ENCODE measurements at places on chromosomes 6 and 20. TPM values are rescaled to one million over a fixed set of nuclear protein-coding genes. Genes with fewer than 3 reads are reported as not detected.

GRCh38 chr6:40077736-40078135, 143.5 kb upstream of the MOCS1 start:
- no peak for DNase-seq

DNA sequence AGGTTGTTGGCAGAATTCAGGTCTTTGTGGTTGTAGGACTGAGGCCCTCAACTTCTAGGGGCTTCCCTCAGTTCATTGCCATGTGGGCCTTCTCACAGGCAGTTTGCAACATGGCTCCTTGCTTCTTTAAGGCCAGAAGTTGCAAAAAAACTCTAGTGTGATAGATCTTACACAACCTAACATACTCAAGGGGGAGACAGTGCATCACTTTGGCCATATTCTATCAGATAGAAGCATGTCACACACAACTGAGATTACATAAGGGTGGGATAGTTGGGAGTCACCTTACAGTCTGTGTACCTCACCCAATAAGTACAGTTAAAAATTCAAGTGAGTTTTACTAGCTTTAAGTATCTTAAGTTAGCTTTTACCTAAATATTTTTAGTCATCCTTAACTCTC, 1.6 kb downstream of the SIRPD start:
- no peak for DNase-seq

- no peak for DNase-seq
Observed at GRCh38 chr6:44275749-44276648, 5.7 kb downstream of the TMEM151B start.

DNA sequence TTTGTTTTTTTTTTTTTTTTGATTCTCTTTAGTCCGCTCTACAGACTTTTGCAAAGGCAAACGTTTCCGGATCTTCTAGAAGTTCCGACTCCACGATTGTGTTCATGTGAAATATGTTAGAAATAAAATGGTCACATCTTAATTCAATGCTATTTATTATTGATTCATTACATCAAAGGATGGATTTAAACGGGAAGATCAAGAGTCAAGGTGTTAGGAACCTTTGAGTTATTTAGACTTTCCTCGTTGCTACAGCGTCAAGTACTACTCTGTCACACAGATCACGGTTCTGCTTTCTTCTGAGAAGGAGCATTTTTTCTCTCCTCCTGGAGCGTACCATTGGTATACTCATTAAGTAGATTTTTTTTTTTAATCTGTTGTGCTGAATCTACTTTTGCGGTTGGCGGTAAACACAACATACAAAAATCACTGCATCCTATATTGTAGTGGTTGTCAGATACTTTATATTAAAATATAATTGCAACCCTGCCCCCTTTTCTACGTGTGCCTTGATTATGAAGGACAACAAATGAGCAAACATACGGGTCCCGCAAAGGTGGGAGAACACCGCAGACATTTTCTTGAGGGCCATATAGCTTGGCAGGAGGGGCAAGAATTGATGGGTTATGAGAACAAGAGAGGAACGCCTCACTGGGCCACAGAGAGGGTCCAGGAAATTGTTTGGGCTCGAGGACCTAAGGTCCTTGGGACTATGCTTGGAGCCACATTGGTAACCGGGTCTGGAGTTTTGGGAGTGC, 17.5 kb downstream of the HMGN4 start:
- DNase-seq, result no peak

GRCh38 chr6:31336896-31337496, 20.0 kb downstream of the HLA-B start:
- no peak for DNase-seq

DNA sequence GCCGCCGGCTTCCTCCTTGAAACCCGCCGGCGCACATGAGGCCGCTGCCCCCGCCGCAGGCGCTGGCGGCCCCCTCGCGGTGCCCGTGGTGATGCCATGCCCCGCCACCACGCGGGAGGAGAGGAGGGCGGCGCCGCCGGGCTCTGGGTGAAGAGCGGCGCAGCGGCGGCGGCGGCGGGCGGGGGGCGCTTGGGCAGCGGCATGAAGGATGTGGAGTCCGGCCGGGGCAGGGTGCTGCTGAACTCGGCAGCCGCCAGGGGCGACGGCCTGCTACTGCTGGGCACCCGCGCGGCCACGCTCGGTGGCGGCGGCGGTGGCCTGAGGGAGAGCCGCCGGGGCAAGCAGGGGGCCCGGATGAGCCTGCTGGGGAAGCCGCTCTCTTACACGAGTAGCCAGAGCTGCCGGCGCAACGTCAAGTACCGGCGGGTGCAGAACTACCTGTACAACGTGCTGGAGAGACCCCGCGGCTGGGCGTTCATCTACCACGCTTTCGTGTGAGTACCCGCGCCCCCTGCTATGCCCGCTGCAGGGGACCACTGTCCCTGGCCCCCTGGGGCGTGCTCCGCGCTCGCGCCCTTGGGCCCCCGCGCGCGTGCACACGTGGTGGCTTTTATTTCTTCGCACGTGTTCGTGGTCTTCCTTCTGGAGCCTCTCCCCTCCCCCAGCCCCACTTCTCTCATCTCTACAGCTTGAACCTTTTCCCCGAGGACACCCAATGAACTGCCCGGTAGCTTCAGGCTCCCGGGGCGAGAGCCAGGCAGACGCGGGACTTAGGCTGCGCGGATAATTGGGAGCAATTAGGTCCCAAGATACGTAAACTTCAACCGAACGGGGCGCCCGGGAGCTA, 453 bp downstream of the KCNQ5 start:
- DNase-seq, result no peak

DNA sequence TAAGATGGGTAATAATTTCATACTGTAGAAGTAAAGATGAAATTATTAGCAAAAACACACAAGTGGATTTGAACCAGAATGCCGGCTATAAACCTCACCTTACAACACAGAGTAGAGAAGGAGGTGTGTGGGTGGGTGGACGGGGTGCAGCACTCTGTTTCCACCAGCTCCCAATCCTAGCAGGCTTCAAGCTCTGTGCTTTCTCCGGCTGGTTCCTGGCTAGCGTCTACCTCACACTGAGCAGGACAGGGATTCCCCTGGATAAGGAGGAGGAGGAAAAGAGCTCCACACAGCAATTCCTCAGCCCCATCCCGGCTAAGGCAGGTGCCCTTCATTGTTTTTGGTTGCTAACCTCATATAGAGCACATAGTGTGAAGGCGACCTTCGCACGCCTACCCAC, 453.3 kb downstream of the C6orf118 start:
- DNase-seq, result no peak

- no peak for DNase-seq
Observed at GRCh38 chr20:62535964-62536363, 60.2 kb upstream of the GATA5 start.

DNA sequence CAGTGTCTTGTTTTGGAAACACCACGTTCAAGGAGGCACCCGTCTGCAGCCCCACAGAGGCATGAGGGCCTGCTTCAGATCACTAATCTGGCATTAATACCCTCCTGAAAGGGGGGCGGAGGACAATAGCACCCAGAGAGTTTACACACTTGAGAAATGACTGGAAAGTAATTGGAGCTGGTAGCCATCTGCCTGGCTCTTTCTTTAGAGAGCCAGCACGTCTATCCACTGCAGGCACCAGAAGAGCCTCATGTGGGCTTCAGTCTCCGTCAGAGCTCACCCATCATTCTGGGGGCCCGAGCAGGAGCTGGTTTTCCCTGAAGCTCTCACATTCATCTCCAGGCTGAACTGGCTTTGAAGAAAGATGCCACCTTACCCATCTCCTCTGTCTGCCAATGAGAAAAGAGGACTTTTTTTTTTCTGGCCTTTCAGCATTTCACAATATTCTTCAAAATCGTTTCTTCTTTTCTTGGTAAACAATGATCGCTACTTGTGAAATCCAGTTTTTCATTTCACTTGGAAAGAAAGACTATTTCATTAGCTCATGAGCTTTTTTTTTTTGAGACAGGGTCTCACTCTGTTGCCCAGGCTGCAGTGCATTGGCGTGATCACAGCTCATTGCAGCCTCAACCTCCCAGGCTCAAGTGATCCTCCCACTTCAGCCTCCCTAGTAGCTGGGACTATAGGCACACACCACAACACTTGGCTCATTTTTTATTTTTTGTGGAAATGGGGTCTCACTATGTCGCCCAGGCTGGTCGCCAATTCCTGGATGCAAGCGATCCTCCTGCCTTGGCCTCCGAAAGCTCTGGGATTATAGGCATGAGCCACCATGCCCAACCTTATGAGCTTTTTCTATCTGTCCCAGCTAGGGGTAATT, 124.7 kb upstream of the ZNF217 start:
- DNase-seq, result no peak

GRCh38 chr20:38987777-38988176, 25.6 kb downstream of the DHX35 start:
- no peak for DNase-seq

GRCh38 chr6:110946498-110946897, 12.0 kb upstream of the GTF3C6 start:
- DNase-seq, result no peak

DNA sequence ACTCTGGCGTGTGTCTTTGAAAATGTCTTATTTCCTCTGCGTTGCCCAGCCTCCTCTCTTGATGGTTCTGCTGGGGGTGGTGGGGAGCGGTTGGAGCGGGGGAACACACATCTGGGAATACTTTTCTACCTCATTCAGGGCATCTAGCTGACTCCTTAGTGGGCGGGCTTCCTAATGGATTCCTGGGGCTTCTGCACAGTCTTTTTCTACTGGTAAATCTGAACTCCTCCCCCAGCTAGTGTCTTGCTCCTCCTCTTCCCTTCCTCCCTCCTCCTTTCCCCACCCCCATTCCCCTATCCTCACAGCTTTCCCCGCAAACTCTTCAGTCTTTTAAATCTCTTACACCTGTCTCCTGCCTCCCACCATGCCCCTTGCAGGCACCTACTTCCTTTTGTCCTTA, 74.4 kb downstream of the PRL start:
- DNase-seq, result no peak

- DNase-seq, result peak; percentile 37
Observed at GRCh38 chr20:46148313-46149208, 30.4 kb downstream of the CD40 start.

DNA sequence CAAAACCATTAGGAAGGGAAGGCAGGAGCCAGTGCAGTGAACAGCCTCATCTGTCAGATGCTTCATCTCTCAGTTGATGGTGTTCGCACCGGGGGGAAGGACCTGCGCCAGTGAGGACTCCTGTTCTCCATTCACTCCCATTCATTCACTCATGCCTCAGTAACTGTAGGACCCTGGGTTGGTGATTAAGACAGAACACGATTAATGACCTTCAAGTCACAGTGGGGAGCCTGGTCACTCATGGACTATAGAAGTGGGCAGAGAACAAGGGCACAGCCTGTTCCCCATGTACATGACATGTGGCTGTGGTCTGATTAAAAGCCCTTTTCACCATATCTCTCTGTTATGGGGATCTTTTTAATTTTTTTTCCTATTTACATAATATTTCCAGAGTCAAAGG, 113.3 kb downstream of the RPS12 start:
- no peak for DNase-seq

DNA sequence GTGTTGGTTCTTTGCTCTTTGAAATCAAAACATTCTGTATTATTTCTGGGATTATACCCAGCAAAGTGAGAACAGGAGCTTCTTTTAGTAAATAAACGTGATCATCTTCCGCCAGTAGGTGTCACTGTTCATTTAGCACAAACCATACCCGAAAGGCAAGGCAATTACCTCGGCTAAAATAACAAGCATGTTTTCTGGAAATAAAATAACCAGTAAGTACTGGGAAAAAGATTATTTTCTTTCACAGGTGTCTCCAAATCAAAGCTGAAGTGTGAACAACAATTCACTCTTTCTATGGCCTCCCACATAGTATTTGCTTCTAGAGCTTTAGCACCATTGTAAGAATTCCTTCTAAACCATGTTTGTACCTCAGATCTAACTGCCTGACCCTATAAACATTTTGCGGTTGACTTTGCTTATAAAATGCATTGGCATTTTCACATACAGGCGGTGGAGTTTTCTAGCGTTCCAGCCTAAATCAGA, 144.6 kb upstream of the AGPAT4 start:
- no peak for DNase-seq

DNA sequence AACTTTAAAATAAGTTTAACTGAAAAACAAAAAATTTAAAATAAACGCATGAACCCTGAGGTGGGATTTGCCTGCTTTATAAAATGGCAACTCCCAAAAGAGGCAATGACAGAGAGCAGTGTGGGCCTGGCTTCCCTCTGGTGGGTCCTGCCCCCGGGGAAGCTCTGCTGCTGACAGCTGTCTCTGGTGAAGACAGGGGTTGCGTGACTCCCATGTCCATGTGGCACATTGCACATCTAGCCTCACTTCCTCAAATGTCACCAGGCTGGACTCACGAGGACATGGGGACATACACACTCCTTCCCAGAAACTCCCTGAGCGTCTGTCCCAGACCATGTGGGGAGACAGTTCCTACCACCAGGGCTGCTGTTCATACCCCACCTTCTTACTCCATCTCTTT, 66.2 kb downstream of the ABHD12 start:
- no peak for DNase-seq

DNA sequence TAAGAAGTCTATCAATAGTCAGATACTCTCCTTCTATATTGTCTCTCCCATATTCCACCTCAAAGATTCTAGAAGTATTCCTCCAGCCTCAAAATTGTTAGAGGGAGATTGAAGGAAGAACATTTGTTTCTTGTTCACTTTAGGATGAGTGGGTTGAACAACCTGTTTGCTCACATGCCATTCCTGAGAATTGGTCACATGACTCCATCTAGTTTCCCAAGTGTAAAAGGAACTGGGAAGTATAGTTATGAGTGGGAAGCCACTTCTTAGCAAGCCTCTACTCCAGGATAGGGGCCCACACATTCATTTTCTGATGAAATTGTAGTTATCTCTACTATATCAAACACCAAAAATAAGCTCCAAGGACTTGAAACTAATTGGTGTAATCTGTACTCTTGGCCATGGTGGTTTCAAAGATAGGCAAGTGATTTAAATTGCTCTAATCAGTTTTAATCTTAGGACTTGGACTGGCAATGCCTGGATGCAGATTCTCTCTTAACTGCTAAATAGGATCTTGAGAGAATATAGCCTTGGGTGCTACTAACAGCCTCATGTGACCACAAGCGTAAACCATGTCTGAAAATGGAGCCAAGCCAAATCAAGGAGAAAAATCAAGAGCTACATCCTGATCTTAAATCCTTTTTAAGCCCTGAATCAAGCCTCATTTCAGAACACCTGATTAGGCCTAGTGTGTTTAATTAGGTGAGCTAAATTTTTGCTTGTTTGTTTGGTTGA, 758.7 kb upstream of the MAN1A1 start:
- DNase-seq, result no peak

GRCh38 chr20:59441306-59441705, 140.9 kb downstream of the EDN3 start:
- DNase-seq, result no peak

- DNase-seq, result peak; percentile 91
Observed at GRCh38 chr6:36660771-36661471, 17.6 kb upstream of the CDKN1A start.

DNA sequence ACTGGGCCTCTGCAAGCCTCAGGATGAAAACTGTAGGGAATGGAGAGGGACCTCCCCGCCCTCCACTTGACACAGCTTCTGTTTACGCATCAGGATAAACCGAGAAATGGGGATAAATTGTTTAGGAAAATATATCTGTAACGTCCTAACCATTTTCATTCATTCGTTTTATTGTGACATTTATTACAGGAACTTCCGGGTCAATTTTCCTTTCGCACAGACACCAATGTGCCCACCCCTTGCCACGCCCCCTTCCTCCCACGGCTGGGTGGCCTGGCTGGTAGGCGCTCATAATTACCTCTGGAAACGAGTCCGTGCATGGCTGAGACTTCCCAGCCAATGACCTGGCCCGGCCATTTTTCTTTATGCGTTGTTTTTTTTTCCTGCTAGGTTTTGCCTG, 96.1 kb downstream of the BMP7 start:
- peak; percentile 22 for DNase-seq

The SEL1L2 gene
- 6.0 TPM for total RNA-seq

The GTF3C6 gene
- total RNA-seq, result 56.6 TPM

The ARMC2 gene
- total RNA-seq, result 12.5 TPM

The PSORS1C2 gene
- total RNA-seq, result not detected

The LIN28B gene
- not detected for total RNA-seq

The BAK1 gene
- total RNA-seq, result 17.7 TPM

The MUC21 gene
- not detected for total RNA-seq
